ENCODE measurements at places on chromosomes 1 and 21.

- no peak for DNase-seq
Observed at GRCh38 chr1:25795946-25796810, 3.8 kb upstream of the SELENON start.

- no peak for DNase-seq
Observed at GRCh38 chr1:246067432-246068216, 439.5 kb downstream of the SMYD3 start.

DNA sequence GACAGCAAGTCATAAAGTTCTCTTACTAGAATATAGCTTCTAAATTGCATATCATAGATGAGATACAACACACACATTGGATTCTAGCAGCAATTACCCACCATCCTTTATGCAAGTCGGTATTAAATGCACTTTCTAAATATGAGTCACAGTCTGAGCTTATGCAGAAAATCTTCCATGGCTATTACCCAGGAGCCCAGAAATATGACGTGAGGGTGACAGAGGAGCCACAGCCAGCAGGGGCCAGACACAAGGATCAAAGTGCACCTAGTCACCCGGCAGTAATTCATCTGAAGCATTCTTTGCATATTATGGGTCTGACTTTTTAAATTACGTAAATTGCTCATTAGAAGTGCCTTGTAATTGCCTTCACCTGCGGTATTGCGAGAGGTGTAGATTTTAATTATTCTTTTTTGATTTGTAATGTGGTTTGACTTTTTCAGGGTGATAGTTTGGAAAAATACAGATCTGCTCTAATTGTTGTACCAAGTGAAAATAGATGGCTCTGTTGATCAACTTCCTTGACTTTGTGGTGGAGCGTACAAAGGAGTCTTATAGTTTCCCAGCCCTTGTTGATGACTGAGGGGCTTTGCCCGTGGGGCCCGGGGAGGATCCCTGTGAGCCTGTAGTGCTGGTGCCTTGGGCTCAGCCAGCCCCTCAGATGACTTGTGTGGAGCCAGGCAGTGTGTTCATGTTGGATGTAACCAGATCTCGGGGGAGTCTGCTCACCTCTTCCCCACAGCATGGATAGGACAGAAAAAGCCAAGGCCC, 470.0 kb upstream of the VAMP3 start:
- DNase-seq = no peak

DNA sequence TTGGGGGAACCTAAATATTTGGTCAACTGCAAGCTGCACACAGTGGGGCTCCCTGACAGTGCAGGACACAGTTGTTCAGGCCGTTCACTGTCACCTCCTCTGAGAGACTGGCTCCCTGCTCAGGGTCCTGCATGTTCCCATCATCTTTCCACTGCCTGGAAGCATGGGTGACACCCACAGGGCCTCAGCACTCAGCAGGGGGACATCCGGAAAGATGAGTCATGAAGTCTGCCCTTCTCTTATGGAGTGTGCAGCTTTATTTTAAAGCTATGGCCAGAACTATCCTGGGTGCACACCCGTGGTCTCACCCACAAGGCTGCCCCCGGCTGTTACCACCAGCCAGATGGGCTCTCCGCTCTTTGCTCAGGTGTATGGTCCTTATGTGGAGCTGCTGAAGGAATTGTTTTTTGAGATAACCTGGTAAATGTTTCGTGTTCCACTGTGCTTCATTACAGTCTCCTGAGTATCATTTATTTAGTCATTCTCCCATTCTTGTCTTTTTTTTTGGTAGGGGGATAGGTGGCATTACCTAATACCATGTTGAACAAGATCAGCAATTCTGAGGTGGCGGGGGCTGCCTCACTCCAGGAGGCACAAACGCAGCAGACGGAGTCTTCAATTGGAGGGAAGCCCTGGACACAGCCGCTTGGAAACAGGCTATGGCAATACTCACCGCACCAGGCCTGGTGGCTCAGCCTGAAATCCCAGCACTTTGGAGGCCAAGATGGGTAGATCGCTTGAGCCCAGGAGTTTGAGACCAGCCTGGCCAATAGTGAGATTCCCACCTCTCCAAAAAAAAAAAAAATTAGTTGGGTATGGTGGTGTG, 14.3 kb downstream of the TRIM11 start:
- DNase-seq = no peak

- no peak for DNase-seq
Observed at GRCh38 chr1:53587252-53587988, 128.2 kb downstream of the DMRTB1 start.

DNA sequence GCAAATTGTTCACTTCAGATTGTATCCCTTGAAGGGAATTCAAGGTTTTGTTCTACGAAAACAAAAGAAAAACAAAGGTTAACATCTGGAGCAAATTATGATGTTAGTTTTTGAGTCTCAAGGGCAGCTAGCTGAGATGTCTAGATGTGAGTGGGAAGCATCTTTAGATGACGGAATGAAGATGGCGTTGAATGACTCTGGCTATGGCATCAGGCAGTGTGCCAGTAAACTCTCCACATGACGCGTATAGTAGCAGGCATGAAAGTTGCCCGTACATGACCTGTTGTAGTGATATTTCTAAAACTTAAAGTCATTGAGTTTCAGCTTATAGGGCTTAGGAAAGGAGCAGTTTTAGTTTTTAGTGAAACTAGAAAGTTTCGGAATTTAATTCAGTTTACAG, 12.3 kb upstream of the SDC3 start:
- DNase-seq = no peak

DNA sequence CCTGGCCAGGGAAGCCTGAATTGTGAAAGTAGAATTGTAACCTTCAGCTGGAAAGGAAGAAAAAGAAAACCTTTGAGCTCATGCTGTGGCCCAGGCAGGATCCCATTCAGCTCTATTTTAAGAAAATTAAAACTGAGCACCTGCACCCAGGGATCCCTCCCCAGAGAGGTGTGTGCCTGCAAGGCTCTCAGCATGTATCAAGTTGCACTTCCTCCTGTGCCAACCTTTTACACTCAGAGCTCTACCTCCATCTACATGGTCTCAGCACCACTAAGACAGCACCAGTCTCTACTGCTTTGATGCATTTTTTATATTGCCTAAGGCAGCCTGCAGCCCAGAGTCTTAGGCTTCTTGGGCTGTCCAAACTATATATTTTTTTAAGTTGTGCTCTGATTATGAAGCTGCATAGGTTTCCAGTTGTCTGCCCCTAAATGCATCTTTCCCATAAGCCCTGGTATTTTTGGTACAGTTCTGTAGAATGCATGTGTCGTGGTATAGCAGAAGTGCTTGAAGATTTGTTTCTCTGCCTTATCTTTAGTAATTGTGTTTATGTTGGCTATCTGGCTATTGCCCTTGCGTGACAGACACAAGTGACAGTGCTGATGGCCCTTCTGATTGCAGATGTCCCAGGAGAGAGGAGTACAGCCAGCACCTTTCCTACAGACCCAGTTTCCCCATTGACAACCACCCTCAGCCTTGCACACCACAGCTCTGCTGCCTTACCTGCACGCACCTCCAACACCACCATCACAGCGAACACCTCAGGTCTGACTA, 63.1 kb downstream of the PTPRC start:
- no peak for DNase-seq

DNA sequence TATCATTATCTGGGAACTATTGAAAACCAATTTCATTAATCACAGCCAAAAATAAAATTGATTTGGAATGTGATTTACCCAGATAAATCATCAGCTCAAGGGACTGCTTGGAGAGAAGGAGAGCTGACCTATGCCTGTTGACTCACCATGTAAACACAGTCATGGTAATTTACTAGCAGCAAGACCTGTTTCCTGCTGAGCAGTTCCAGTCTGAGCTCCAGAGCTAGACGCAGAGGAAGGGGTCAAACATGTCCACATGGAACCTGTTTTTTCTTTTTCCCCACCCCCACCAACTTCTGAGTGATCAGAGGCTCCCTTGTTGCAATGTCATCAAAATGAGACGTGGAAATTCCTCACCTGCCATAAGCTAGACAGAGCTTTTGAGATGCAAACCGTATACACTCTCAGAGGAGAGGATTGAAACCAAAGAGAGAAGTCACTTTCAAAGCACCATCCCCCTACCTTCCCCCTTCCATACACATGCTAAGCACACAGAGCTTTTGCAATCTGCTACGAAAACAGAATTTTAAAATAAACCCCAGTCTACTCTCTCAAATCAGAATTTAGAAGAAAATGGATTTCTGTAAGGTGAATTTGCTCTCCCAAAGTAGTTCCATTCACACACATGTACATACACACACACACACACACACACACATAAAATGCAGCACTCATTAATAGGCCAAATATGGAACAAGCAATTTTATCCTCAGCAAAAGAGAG, 55.9 kb upstream of the PTGFRN start:
- no peak for DNase-seq

GRCh38 chr1:215023155-215023832, 59.2 kb upstream of the KCNK2 start:
- DNase-seq = no peak

DNA sequence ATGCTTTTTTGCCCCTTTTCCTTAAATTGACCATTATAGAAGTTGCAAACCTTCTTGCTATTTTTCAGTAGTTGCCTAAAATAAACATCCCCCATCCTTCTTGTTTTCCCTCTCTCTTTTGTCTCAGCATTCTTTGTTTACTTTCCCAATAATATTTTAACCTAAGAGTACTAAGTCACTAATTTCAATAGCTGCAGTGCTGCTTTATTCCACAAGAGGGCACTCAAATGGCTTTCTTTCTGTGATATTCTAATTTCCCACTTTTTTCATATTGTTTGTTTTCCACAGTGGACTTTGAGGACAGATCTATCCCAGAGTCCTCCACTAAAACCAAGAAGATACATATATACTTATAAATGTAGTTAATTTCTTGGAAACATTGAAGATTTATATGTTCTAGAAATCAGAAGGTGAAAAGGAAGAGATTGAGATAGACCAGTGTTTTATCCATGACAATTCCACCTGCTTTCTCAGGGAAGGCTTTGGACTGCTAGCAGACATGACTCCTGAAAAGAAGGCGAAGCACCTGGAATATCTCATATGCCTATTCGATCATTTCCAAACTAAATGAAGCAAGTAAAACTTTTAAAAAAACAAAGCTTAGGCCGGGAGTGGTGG, 104.8 kb upstream of the GRIK1 start:
- DNase-seq = peak; percentile 5

- DNase-seq = no peak
Observed at GRCh38 chr1:86303041-86303690, 93.0 kb downstream of the ODF2L start.

DNA sequence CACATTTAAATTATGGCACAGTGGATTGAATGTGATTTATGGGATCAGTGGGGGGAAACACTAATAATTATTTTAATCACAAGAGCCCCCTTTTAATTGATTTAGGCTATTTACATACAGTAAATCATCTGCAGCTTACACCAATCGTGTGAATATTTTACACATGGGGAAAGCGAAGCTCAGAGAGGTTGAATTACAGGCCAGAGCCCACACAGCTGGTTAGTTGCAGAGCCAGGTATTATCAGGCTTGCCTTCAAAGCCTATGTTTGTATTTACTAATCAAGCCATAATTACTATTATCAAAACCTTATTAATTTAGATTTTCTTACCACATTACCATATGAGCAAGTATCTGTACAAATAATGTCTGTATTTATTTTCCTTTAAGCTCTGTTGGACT, 749 bp downstream of the SDCCAG8 start:
- no peak for DNase-seq

GRCh38 chr1:180921891-180922630, 9.4 kb downstream of the KIAA1614 start:
- DNase-seq = no peak

GRCh38 chr1:170808216-170808885, 127.0 kb upstream of the MROH9 start:
- no peak for DNase-seq

DNA sequence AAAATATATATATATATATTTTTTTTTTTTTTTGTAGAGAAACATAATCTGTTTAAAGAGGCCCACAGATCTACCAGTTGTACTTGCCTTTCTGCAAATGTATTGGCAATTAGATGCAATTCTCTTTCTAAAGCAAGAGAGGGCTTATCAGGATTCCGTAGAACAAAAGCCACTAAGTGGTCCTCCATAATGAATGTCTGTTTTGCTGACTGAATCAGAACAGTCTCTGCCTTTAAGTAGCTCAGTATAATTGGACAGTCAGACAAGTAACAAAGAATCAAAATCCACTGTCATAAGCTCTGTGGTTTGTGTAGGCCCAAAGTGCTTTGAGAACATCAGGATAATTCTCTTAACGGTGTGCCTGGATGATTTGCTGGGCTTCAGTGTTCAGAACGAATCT, 17.3 kb downstream of the SARS1 start:
- DNase-seq = no peak

DNA sequence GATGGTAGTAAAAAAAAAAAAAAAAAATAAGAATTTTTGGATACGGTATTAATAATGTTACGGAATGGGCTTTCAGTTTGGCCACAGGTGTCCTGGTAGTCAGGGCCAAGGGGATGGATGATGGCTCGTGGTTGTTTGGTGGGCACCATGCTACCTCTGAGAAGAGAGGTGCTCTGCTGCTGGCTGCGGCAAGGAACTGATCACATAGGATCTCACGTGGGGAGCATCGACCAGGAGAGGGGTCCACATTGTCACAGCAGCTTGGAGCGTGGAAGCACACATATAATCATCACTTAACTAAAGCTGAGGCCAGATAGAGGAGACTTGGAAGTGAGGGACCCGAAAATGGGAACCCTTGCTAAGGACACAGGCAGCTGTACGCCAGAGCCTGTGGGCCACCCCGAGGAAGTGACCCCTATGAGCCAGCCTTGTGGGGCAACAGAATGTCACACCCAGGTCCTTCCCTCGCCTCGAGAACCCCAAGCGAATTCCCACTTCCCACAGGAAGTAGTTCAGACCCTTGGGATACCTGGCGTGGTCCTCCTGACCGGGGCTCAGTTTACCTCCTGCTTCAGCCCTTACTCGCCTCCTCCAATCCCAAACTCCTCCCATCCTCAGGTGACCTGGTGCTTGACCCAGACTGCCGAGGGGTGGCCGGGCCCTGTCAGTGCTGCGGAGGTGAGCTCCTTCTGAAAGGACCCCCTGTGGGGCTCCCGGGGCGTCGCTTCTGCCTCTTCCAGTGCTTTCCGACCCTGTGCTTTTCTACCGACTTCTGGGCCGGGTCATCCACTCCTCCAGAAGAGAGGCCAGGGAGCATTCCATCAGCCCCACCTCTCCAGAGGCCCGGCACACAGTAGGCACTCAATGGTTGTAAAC, 222.0 kb downstream of the CAMTA1 start:
- no peak for DNase-seq

DNA sequence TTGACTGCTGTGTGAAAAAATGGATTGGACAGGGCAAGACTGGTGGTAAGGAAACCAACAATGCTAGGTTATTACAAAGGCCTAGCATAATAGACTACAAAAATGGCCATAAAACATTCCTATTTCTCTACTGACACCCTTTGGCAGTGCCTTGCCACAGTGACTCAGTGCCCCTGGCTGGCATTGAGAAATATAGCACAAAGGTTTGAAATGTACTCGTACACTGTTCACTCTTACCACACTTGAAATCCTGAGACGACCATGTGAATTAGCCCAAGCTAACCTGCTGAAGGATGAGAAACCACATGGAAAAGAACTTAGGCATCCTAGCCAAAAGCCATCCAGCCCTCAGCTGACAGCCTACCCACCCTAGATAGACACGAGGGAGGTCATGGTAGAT, 149.8 kb upstream of the PALMD start:
- no peak for DNase-seq

DNA sequence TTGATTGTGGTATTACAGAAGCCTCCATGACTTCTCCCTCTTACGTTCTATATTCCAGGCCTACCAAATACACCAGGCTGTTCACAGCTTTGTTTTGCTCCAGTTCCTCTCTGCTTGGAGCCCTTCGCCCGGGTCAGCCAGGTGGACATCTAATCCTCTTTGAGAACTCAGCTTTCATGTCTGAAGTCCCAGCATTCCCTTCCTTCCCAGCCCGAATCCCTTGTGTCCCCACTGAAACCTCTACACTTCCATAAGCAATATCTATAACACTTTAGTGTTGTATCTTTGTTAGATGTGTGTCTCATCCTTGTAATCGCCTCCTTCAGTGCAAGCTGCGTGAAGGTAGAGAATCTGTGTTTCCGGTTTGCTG, 1.9 kb downstream of the RNF11 start:
- no peak for DNase-seq
